ENCODE measurements at places on chromosomes 2 and 18. TPM values are rescaled to one million over a fixed set of nuclear protein-coding genes. Genes with fewer than 3 reads are reported as not detected.

LRRC30 gene
- not detected for polyA plus RNA-seq

RBM44 gene
- 1.4 TPM for polyA plus RNA-seq

- DNase-seq, result no peak
These were observed 78.6 kb downstream of the HAUS1 start for GRCh38 chr18:46182633-46183358.

- no peak for DNase-seq
These were observed 102.2 kb downstream of the VIT start for GRCh38 chr2:36798724-36799123.

DNA sequence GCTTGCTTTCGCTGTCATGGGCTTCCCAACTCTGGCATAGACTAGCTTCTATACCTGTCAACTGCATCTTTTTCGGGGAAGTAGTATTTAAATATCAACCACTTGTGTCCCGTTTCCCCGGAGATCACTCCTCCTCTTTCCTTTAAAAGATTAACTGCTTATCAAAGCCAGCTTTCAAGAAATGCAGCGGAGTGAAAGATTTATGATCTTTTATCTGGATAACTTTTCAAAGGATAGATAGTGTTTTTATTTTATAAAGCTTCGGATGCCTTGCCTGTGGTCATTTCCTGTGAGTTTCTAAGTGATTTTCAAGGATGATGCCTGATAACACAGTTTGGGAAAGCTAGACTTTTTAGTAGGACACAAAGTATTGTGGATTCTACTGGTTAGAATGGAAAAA is 2.9 kb upstream of the IGFBP5 start:
- no peak for DNase-seq

Data from aorta (tissue), 5 donors.